ENCODE measurements at places on chromosomes 6 and 20.

DNA sequence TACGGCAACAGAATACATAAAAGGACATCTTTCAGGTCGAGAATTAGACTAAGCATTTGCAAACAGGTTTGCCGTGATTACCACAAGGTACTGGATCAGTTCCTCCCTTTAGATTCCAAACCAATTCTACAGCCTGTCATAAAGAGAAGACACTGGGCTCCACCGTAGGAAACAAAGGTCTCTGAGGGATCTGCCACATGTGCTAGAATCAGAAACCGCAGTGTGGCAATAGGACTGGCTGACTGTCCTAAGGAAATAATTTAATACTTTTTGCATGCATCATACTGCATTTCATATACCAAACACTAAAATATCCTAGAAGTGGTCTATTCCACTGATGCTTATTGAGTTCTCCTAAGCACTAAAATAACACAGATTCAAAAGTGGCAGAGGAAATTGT is 59.2 kb downstream of the POPDC3 start:
- no peak for DNase-seq

- no peak for DNase-seq
These were observed 75.9 kb downstream of the EDN3 start for GRCh38 chr20:59376109-59376841.

- no peak for DNase-seq
These were observed 169.2 kb downstream of the ZFAND3 start for GRCh38 chr6:37988696-37989095.

DNA sequence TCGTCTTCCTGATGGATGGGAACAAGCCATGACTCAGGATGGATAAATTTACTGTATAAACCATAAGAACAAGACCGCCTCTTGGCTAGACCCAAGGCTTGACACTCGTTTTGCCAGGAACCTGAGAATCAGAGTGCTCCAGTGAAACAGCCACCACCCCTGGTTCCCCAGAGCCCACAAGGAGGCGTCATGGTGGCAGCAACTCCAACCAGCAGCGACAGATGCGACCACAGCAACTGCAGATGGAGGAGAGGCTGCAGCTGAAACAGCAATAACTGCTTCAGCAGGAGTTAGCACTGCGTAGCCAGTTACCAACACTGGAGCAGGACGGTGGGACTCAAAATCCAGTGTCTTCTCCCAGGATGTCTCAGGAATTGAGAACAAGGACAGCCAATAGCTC is 100.9 kb upstream of the SAMD5 start:
- no peak for DNase-seq

Data from upper lobe of left lung (tissue), 6 donors.